ENCODE measurements at places on chromosomes 13 and 19.

- no peak for DNase-seq
Measured at GRCh38 chr13:99123101-99124045, 77.3 kb upstream of the UBAC2 start.

- DNase-seq = no peak
Measured at GRCh38 chr13:110812869-110813645, 99.6 kb downstream of the ING1 start.

DNA sequence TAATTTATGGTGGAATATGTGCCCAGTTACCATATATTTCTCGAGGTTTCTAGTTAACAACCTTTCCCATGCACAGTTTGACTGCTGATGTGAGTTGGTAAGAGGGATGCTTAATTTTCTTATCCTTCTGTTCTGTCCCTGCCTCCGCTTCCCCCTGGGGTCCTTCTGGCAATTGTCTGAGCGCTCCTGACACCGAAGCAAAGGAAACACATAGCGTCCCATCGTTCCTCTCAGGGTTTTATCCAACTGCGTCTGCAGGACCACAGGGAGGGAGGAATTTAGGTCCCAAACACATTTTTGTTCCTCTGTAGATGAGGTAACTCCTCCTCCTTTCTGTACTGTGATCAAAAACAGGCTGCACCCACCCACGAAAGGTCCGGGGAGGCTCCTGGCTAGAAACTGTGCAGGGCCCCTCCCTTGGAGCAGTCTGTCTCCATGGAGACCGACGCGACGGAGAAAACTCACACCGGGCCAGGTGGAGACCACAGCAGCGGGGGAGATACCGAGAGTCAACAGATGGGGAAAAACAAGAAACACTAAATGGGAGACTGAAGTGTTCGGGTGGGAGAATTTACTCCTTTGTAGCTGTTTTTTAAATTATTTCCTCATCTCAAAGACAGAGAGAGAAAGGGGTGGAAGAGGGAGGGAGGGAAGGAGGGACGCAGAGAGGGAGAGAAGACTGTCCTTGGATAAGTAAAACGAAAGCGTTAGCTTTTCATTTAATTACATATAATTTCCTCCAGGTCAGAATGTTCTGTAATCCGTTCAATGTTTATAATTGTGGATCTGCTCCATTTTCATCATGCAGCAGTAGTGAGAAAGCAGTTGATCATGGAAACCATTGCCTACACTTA, 191.8 kb upstream of the NBEA start:
- no peak for DNase-seq

- DNase-seq = no peak
Measured at GRCh38 chr13:21964686-21965085, 293.8 kb downstream of the FGF9 start.

Measured in stimulated activated naive CD4-positive, alpha-beta T cell treated with Interleukin-2 at 50 U/mL for 16 hours (primary cell).